ENCODE measurements at places on chromosomes 2 and 18.
A peak's percentile ranks its signal among the peaks of the same experiment; 100 is the strongest.

DNA sequence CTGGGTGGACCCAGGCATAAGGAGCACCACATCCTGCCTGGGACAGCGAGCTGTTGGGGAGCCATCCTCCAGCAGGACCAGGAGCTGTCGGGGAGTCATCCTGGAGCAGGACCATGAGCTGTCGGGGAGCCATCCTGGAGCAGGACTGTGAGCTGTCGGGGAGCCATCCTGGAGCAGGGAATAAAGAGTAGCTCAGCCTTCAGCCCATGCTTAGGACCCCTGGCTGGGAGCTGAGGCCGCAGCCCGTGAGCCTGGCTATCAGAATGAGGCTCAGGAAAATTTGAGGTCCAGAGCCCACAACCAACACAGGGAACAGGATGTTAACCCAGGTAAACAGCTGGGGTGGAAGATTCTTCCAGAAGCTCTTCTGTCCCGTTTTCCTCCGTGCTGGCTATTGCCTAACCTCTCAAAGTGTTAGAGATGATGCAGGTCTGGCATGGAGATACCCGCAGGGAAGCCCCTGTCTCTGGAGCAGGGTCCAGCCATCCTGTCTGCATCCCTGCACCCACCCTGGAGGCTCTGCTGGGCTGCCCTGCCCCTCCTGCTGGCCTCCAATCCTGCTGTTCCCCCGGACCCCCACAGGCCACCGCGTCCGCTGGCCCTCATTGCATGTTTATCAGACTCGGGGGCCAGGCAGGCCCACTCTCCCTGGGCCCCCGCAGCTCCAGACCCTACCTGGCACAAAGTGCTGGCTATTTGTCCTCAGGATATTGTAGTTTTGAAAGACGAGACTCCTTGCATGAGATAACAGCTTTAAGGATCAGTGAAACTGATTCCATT lies 243.5 kb upstream of the MYT1L start:
- DNase-seq = no peak

DNA sequence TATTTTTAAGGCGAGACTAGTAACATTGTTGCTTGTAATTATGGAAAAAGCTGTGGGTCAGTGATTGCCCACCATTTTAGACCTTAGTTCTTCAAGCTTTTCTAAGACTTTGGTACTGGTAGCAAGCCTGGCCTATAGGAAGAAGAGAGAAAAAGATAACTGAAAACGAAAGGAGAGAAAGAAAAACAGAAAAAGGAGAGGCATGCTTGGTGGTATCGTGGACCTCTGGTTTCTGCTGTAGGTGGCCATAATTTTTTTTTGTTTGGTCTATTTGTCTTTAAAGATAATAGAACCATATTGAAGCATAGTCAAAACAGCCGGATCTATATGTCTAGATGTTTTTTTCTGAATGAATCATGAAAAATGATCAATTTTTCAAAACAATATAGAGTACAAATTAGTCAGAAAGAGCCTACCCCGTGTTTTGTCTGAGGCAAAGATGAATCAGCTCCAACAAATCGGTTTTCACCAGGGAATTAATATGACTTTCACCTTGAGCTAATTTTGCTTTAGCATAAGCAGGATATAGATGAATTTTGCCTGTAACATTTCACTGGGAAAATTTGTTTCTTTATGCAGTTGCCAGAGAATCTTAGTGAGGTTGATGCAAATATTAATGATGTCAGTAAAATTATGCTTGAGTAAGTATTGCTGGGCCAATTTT lies 45.7 kb downstream of the CCDC85A start:
- DNase-seq = no peak

GRCh38 chr2:42339191-42339912 lies 21.7 kb downstream of the COX7A2L start:
- DNase-seq = no peak

DNA sequence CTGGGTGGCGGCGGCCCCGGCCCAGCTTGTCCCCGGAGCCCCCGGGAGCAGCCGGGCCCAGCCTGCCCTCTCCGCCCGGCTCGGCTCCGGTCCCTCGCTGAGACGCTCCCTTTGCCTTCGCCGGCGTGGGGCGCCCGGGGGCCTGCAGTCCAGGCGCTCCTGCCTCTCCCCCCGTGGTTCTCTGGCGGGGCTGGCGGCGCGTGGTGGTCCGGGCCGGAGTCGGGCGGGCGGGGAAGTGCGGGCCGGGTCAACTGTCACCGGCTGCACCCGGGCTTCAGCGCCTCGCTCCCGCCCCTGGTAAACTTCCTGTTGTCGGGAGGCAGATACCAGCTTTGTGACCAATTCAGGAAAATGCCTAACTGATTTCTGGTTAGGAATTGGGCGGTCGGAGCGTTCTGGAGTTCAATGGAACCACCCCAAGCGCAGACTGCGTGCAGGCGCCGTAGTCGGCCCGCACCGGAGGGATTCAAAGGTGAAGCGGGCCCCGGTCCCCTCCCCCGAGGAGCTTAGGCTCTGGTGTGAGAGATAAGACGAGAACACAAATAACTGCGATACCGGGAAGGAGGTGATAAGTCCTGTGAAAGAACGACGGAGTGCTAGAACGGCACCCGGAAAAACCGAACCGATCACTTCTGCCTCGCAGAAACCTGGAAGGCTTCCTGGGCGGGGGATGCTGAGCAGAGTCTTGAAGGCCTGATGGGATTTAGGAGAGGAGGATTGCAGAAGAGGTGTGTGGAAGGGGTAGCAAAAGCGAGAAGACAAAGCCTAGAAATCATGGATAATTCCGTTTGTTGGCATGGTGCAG lies 891 bp downstream of the CAB39 start:
- peak; percentile 69 for DNase-seq

DNA sequence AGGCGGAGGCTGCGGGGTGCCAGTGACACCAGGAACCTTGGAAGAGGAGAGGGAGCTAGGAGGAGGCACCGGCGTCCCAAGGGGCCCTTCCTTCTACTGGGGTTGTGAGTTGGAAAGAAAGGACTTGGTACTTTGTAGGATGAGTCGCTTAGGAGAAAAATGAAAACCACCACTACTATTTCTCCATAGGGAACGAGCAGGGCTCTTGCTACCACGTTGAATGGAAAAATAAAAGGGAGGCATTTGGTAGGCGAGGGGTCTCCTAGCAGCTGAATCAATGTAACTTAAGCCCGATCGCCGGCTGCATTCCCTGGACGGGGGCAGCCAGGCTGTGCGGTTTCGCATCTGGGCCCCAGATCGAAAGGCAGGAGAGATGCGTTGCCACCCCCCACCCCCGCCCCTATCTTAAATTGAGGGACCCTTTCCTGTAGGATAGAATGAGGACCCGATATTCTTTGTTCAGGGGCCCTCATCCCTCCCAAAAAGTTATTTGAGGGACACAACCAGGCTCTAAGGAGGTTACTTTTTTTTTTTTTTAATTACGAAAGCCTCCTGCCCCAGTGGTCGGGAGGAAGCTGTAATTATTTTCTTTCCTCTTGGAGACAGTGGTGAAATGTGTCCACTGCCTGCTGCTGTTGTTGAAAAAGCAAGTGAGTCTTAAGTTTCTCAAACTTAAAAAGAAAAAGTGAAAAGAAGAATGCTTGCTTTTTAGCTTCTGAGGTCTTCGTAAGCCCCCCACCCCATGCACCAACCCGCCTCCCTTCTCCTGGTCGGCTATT lies 1.3 kb downstream of the IGFBP2 start:
- DNase-seq = no peak

DNA sequence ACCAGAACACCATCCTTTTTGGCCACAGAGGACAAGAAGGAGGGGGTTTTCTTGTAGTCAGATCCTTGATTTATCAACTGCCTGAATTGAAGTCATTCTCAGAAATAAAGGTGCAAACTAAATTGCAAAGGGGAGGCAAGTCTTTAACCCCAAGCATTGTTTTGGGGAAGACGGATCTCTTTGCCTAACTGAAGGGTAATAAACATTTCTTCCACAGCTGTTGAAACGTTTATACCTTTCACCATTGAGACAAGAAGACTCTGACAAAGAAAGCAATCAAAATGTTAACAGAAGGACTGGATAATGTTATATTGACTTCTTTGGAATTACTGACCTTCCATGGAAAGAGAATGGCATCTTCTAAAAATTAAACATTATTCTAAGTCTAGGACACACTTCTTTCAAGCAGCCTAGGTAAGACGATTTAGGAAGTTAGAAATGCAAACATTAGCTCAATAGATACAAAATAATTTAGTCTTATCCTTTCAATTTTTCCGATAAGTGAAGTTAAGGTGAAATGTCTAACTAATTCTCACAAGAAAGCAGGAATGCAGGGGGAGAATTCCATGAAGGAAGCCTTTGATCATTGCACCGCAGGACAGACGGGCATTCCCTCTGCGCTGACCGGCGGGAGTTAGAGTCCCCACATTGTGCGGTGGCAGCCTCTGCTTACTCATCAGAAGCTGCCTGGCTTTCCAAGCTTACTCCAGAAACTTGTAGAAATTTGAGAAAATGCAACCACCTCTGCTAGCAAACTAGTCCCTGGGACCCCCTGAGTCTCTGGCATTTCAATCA lies 69.4 kb upstream of the COPS8 start:
- DNase-seq = no peak

DNA sequence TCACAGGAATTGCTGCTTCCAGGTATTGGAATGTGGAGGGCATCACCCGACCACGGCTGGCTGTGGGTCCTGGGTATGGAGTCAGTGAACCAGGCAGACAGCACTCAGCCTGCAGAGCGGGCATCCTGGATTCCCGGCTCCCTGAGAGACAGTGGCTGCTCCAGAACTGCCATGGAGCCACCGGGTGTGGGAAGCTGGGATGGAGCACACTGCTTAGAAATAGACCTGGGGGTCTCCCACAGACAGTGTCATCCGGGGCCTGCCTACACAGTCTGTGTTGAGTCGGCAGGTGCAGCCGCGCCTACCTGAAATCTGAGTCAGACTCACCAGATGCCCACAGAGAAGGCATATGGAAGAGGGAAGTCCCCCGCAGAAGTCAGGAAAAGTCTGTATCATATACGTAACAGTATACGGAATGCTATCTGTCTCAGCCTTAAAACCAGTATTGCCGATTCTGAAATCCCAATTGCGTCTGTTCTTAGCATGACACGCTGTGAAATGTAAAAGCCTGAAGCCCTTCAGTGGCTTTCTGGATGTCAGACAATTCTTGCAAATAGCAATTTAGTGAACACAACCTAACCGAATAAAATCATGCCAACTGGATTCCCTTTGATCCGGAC lies 509.7 kb upstream of the MYT1L start:
- DNase-seq = peak; percentile 20

DNA sequence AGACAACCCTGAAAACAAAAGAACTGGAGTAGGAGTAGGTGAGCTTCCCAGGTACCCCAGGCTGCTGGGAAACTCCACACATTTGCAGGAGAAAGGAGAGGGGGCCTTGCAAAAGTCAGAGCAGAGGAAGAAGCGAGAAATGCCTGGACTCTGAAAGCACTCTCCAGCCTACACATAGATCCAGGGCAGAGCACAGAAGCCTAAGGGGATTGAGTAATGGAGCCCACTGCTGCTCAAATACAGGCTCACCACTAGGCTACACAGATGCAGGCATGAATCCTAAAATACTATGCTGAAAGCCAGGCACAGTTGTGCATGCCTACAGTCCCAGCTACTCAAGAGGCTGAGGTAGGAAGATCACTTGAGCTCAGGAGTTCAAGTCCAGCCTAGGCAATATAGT lies 33.4 kb downstream of the OSBPL1A start:
- DNase-seq = no peak

GRCh38 chr2:167198009-167198408 lies 309.7 kb downstream of the XIRP2 start:
- no peak for DNase-seq

- no peak for DNase-seq
Observed at GRCh38 chr2:74554820-74555531, 456 bp downstream of the DOK1 start.
